ENCODE measurements at places on chromosomes 13 and 19. TPM values are rescaled to one million over a fixed set of nuclear protein-coding genes. Genes with fewer than 3 reads are reported as not detected.

Gene NAT14
- 37.2 TPM for total RNA-seq

GRCh38 chr13:102311901-102312300, 89.9 kb downstream of the FGF14 start:
- H3K4me3 ChIP-seq: no peak overlapping the region
- no peak overlapping the region for H3K27ac ChIP-seq

DNA sequence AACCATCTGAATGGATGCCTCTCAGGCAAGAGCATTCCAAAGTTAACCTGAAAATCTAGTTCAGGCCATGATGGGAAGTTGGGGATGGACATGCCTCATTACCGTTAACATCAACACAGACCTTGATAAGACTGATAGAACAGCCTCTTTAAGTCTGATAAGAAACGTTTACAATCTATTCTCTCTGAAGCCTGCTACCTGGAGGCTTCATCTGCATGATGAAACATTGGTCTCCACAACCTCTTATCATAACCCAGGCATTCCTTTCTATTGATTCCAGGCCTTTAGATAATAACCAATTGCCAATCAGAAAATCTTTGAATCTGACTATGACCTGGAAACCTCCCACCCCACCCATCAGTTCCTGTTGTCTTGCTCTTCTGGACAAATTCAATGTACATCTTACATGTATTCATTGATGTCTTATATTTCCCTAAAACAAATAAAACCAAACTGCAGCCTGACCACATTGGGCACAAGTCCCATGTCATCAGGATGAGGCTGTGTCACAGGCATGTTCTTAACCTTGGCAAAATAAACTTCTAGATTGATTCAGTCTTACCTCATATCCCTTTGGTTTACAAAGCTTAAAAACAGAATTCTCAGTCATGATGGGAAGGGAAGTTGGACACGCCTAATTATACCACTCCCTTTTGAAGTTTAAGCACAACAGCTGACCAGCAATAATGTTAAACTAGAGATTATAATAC, 843.8 kb upstream of the SPRY2 start:
- H3K27me3 ChIP-seq: no peaks in the 10 kb centered on the region
- H3K4me3 ChIP-seq: no peak overlapping the region
- no peaks in the 10 kb centered on the region for H3K4me1 ChIP-seq
- no peaks in the 10 kb centered on the region for H3K36me3 ChIP-seq
- no peak overlapping the region for H3K27ac ChIP-seq

DNA sequence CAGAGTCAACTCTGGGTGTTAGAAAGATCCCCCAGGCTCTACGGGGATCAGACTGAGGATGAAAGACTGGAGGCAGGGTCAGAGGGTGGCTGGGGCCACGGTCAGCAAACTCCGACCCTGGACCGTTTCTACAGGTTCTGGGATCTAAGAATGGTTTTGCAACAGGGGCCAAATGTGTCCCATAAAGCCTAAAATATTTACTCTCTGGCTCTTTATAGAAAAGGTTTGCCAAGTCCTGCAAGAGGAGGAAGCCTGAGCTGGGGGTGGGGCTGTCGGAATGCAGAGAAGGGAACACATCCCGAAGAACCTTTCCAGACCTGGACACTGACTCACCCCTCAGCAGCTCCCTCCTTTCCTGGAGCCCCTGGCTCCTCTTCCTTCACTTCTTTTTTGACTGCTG, 20.7 kb downstream of the LIG1 start:
- no peaks in the 10 kb centered on the region for H3K36me3 ChIP-seq
- H3K4me3 ChIP-seq: no peak overlapping the region
- no peak for DNase-seq
- H3K4me1 ChIP-seq: no peaks in the 10 kb centered on the region
- H3K27ac ChIP-seq: no peak overlapping the region

DNA sequence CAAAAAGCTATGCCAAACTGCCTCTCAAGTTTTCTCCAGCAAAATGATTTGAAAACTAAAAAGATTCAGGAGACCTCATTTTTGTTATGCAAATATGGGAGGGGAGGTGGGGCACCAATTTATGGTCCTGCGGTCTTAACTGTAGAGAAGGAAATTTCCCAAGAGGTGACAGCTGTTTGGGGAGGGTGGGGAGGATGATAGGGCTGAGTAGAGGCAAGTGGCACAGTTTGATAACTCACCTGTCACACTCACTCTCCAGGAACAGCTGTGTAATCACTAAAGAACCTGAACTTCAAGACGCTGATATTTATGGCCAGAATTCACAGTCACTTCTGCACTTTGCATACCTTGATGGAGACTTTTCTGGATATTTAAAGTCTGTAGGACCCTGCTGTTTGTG, 232.9 kb upstream of the STARD13 start:
- H3K27ac ChIP-seq: no peak overlapping the region
- no peaks in the 10 kb centered on the region for H3K36me3 ChIP-seq
- H3K4me3 ChIP-seq: no peak overlapping the region
- no peak for DNase-seq
- H3K4me1 ChIP-seq: no peaks in the 10 kb centered on the region
- no peaks in the 10 kb centered on the region for H3K27me3 ChIP-seq

Gene IFNL1
- not detected for total RNA-seq

Gene ZNF471
- 2.8 TPM for total RNA-seq

DNA sequence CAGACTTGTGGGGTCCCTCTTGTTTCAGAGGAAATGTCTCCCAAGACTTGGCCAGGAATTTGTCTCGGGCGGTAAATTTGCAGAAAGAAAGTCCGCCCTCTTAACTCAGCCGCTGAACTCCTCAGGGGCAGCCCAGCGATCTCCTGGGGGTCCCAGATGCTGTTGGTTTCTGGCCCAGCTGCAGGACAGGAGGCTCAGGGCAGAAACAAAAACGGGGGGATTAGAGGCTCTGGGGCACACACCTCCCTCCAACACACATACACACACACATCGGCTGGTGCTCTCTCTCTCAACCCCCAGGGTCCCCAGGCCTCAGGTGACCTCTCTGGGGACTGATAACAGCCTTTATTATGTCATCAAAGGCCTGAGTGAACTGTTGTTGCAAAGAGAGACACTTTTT, 7.1 kb downstream of the ARHGEF18 start:
- H3K27ac ChIP-seq: no peak overlapping the region
- no peaks in the 10 kb centered on the region for H3K36me3 ChIP-seq
- no peak for DNase-seq
- no peaks in the 10 kb centered on the region for H3K27me3 ChIP-seq

Gene CPT1C
- 6.2 TPM for total RNA-seq

Gene CEACAM19
- 4.1 TPM for total RNA-seq

Gene VMAC
- 6.6 TPM for total RNA-seq

Gene MEIOSIN
- not detected for total RNA-seq

- peak overlapping the region; percentile 88 for H3K4me3 ChIP-seq
- no peak for DNase-seq
- peaks cover 56% of the 10 kb centered on the region for H3K4me1 ChIP-seq
- H3K27me3 ChIP-seq: no peaks in the 10 kb centered on the region
- no peak overlapping the region for H3K27ac ChIP-seq
- H3K36me3 ChIP-seq: peaks cover 3% of the 10 kb centered on the region
Measured at GRCh38 chr13:79404361-79404760, 1.7 kb downstream of the RBM26 start.

GRCh38 chr19:45297674-45298073, 25.0 kb downstream of the CKM start:
- no peak overlapping the region for H3K27ac ChIP-seq
- peaks cover 70% of the 10 kb centered on the region for H3K36me3 ChIP-seq
- no peaks in the 10 kb centered on the region for H3K4me1 ChIP-seq
- no peaks in the 10 kb centered on the region for H3K27me3 ChIP-seq
- H3K4me3 ChIP-seq: no peak overlapping the region

DNA sequence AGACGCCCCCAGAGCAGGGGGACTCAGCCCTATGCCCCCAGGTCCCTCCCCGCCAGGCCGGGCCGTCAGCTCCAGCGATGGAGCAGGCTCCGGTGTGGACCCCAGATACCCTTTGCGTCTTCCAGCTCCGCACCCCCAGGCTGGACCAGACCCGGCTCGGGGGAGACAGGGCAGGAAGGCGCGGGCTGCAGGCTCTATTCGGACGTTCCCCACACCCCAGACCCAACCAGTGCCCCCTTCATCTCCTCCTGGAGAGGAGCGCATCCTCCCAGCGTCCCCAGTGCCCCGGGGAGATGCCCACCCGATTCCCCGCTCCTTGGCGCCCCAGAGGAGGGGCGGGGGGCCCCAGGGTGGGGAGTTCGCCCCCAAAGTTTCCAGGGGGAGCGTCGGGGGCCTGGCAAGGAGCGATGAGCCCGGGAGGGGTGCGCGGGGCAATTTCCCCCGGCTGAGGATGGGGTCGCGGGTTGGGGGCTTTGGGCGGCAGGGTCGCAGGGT, 389 bp downstream of the LINGO3 start:
- H3K27ac ChIP-seq: no peak overlapping the region
- peaks cover 99% of the 10 kb centered on the region for H3K27me3 ChIP-seq
- no peaks in the 10 kb centered on the region for H3K36me3 ChIP-seq
- DNase-seq: no peak

Gene ZNF155
- 8.1 TPM for total RNA-seq

DNA sequence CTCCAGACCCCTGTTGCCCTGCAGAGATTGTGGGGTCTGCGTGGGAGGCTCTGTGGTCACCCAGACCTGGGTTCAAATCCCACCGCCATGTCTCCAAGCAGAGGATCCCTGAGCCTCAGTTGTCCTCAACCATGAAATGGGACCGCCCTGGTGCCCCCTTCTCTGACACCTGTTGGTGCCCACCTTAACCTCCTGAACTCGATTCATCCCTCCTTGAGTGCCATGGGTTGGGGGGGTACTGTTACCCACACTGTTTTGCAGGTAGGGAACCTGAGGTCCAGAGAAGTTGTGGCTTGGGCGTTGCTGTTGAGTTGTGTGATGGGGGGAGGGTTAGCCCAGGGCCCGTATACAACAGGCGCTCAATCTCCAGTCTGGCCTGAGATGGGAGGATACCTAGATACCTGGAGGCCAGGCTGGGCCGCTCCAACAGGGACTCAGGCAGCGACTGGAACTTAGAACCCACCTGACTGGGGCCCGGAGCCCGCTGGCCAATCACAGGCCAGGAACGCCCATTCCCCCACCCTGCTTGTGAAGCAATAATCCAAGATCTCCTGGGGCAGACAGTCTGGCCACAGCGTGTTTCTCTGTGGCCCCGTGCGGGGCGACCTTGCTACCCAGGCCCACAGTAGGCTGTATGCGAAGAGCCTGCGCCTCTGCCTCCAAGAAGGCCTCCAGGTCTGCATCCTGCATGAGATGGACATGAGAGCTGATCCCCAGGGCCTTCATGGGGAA, 2.8 kb downstream of the ARID3A start:
- DNase-seq: no peak
- H3K4me1 ChIP-seq: peaks cover 18% of the 10 kb centered on the region
- H3K27ac ChIP-seq: peak overlapping the region; percentile 98

DNA sequence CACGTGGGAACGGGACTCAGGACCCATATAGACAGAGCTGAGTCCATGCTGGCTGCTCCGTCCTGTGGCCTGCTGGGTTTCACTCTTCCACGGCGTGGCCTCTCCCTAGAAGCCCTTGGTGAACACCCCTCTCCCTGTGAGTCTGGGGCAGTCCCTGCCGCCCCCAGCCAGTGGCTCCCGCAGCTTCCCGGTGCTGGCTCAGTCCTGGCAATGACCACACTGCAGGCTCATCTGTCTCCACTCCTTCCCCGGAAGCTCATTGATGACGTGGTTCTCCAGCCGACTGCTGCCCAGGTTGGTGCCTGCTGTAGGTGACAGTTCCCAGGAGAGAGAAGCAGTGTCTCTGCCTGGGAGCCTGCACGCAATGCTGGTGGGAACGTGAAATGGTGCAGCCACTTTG, 2.1 kb upstream of the TEX29 start:
- H3K36me3 ChIP-seq: peaks cover 8% of the 10 kb centered on the region
- H3K4me3 ChIP-seq: no peak overlapping the region
- no peak overlapping the region for H3K27ac ChIP-seq
- no peaks in the 10 kb centered on the region for H3K4me1 ChIP-seq

DNA sequence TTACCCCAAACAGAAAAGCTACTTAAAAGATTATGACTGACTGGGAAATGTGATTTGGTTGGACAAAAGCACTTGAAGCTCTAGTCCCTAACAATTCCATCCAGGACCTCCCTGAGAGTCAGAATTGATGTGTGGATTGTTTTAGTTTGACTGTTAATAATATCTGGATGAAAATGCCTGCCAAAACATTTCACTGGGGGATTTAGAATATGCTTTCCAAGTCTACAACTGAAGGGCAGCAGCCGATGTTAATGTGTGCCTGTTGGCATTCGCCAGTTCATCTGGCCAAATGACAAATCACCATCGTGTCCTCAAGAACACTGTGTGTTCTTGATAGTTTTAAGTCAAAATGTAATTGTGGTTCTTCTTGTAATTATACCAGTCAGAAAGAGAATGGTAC, 76.0 kb upstream of the TSC22D1 start:
- DNase-seq: no peak
- H3K36me3 ChIP-seq: no peaks in the 10 kb centered on the region
- no peaks in the 10 kb centered on the region for H3K27me3 ChIP-seq
- H3K4me3 ChIP-seq: no peak overlapping the region

- H3K27me3 ChIP-seq: no peaks in the 10 kb centered on the region
- H3K4me1 ChIP-seq: no peaks in the 10 kb centered on the region
- H3K4me3 ChIP-seq: no peak overlapping the region
- no peaks in the 10 kb centered on the region for H3K36me3 ChIP-seq
Measured at GRCh38 chr19:5447700-5448311, 7.4 kb upstream of the ZNRF4 start.

DNA sequence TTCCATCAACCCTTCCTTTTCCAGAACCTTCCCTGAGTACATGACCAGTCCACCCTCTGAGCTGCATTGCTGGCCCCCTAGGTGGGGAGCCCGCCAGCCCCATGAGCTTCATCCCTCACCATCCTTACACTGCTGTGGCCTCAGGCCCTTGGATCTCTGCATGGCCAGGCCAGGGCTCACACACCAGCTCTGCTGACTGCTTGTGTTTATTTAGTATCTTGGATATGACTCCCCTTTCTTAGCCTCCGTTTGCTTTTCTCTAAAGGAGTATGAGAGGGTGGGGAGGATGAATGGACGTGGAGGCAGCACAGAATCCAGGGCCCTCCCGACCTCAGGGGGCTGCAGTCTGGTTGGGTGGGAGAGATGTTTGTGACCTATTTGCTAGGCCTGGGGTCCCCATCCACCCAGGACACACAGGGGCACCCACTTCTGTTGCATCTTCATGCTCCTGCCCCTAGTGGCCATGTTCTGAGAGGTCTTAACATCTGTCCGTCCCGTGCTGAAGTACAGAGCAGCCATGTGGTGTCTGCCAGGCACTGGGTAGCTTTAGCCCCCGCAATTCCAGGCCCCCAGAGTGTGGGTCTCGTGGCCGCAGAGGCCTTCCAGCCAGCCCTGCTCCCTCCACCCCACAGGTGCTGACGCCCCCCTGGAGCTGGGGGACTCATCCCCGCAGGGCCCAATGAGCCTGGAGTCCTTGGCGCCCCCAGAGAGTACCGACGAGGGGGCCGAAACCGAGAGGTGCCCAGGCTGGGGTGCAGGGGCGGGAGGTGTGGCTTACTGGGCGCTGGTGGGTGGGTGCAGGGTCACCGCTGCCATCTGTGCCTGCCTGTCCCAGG, 13.0 kb downstream of the ARHGEF1 start:
- no peaks in the 10 kb centered on the region for H3K27me3 ChIP-seq
- H3K4me3 ChIP-seq: no peak overlapping the region
- no peaks in the 10 kb centered on the region for H3K36me3 ChIP-seq

Gene CCNA1
- 1.5 TPM for total RNA-seq

Gene CCL25
- not detected for total RNA-seq

- no peaks in the 10 kb centered on the region for H3K36me3 ChIP-seq
- H3K4me3 ChIP-seq: no peak overlapping the region
- no peak for DNase-seq
Measured at GRCh38 chr13:29160862-29161261, 340.7 kb downstream of the MTUS2 start.

Data from left lung (tissue), 14 donors.